ENCODE measurements at places on chromosomes 3 and 15.

GRCh38 chr3:57752307-57752706 is 3.8 kb upstream of the SLMAP start:
- no peak for DNase-seq

DNA sequence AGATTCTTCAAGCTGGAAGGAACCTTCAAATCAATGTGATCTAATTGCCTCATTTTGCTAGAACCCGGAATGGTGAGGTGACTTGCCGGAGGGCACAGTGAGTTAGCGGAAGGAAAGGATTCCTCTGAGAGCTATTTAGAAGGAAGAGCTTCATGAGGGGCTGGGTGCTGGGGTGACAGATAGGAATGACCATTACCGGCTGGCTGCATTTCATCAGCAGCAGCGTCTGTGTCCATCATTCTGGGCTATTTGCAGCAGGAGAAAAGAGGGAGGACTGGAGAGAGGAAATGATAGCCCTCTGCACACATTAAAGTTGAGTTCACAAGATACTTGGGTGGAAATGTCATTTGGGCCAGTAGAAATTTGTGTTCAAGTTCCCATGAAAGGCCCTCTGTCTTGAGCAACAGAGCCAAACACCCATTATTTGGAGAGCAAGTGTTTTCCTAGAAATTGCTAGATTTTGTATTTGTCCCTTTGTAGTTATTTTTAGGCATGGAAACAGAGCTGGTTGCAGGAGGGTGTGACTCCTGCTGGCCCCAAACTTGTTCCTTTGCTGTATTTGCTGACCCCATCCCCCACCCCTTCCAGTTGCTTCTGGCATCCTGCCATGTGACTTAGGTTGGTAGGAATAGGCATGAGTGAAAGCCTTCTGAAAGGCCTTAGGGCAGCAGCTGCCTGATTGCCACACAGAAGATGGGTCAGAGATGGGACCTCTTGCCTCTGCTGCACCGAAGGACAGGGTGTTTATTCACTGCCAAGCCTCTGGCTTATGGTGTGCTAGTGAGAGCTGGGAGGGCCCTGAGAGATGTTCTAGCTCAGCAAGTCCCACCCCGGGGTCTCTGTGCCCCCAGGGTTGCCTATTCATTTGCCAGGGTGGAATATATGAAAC is 87.5 kb upstream of the PLXNA1 start:
- DNase-seq = no peak

GRCh38 chr3:186261638-186262037 is 100.4 kb downstream of the DGKG start:
- DNase-seq = no peak

GRCh38 chr3:110178965-110179364 is 841.6 kb upstream of the DPPA4 start:
- DNase-seq = no peak

DNA sequence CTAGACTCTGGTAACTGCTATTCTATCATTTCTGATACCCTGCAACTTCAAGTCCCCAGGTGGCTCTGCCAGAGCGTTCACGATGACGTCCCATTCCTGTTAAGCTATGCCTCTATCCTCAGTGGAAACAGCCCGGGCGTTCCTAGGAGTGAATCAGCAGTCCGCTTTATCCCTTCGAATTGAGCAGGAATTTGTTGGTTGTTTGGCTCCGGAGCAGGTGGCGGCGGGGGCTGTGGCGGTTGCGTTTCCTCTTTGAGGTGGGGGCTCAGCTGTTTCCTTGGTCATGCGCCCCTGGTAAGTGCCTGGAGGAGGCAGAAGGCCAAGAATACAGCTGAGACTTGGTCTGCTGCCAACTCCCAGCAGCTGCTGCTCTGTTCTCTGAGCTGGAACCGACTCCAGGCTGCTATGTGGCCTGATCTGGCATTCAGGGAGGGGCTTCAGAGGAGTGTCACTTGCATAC is 25.2 kb downstream of the ARPP21 start:
- DNase-seq = no peak

DNA sequence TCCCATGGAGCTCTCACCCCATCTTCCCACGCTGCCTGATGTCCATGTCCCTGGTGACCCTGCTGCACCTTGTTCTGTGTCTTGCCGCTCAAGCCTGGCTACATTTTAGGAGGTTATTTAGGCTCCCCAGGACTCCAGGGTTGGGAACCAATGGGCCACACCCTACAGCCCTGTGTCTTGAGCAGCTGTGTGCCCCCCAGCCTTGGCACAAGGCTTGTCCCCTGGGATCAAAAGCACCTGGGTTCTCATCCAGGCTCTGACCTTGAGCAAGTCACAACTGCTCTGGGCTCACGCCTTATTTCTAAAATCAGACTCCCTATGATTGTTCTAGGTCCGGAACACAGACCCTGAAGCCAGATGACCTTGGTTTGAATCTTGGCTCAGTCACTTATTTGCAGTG is 14.1 kb downstream of the SPSB4 start:
- DNase-seq = no peak

- no peak for DNase-seq
Measured at GRCh38 chr3:48338635-48339034, 5.2 kb upstream of the SPINK8 start.

GRCh38 chr3:68136411-68136810 is 482.0 kb upstream of the SUCLG2 start:
- DNase-seq = no peak

DNA sequence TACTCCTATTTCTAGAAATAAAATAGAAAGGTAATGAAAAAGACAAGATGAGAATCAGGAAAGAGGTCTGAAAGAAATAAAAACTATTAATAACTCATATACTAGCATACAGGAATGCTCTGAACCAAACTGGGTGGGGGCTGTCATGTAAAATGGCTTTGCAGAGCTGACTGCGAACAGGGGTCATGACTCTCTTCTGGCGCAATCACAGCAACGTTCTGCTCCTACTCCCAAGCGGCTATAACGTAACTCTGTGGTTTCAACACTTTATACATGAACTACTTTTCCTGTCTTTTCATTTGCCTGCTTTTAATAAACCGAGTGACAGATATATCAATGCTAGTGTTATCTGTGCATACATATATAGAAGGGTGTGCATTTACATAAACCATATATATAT is 116.7 kb downstream of the DLG1 start:
- no peak for DNase-seq

GRCh38 chr3:2992534-2992933 is 117.6 kb downstream of the IL5RA start:
- DNase-seq = no peak

GRCh38 chr15:79401301-79401700 is 30.8 kb upstream of the MINAR1 start:
- no peak for DNase-seq

GRCh38 chr3:16409032-16409431 is 104.5 kb downstream of the RFTN1 start:
- no peak for DNase-seq

GRCh38 chr3:184549796-184550577 is 11.6 kb upstream of the EPHB3 start:
- no peak for DNase-seq

DNA sequence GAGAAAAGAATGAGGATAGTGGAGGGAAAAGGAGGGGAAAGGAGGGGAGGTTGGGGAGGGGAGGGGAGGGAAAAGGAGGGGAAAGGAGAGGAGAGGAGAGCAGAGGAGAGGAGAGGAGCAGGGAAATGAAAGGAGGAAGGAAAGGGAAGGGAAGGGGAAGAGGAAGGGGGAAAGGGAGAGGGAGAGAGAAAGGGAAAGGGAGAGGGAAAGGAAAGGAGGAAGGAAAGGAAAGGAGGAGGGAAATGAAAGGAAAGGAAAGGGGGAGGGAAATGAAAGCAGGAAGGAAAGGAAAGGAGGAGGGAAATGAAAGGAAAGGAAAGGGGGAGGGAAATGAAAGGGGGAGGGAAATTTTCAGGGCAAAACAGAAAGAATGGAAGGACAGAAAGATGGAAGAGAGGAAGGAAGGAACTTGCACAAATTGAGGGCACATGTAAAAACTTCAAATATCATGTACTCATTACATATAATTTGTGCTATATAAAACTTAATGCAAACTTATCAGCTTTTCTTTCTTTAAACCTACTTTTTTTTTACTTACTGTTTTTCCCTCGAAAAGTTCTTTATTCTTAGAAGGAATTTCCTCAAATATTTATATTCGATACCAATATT is 148.0 kb downstream of the ZBTB20 start:
- DNase-seq = no peak

GRCh38 chr15:79450648-79451047 is 18.5 kb downstream of the MINAR1 start:
- no peak for DNase-seq

- no peak for DNase-seq
Measured at GRCh38 chr15:31392761-31393401, 66.2 kb downstream of the KLF13 start.

GRCh38 chr15:101652786-101653430 is 727 bp upstream of the TM2D3 start:
- DNase-seq = no peak

DNA sequence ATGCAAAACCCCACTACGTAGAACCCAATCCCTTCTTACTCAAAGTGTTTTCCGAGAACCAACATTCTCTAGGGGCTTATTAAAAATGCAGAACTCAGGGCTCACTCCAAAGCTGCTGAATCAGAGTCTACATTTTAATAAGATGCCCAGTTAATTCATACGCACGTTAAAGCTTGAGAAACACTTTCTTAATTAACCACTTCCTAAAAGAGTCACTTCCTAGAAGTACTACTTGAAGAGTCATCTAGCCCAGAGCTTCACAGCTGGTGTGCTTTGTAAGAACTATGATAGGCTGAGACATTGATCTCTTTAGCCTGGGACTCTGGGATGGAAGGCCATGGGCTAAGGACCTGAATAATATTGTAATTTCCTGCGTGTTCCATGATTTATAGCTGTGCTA is 9.0 kb downstream of the COL6A5 start:
- no peak for DNase-seq

DNA sequence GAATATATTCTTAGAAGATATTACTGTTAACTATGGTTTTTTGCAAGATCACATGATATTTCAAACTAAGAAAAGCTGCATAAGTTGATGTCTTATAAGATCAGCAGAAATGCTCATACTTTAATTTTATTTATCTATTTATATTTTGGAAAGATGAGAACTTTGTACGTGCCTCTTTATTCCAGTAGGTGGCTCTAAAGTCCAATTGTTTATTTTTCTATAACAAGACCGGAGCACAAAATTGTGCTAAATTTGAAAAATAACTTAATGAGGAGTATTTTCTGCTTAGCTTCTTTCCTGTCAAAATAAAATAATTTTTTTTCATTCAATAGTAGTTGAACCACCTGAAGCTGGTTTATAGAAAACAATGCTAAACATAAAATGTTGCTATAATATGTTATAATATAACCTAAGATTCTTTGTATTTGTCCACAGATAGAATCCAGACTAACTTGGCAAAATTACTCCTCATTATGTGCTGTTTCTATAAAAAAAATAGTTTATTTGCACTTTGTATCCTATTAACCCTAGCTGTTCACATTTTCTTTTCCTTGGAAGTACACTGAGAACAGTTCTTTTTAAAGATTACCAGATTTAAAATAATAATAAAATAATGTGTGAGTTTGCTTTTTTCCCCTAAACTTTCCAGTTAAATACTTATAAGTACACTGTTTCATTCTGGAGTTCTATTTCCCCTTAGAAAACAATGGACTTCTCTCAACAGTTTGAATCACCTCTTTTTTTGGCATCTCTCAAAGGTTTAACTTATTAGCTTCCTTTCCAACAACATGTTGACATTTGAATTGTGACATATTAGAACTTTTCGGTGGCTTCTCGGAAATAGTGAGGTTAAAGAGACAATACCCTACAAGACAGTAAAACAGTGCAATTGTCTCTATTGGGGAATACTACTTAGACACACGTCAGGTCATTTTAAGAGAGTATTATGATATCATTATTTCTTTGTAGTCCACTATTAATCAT is 530.0 kb downstream of the MECOM start:
- DNase-seq = no peak

GRCh38 chr3:33889394-33890039 is 91.1 kb downstream of the PDCD6IP start:
- no peak for DNase-seq

- no peak for DNase-seq
Measured at GRCh38 chr3:170228093-170228766, 6.0 kb downstream of the PRKCI start.

- DNase-seq = no peak
Measured at GRCh38 chr3:194293546-194294198, 57.5 kb downstream of the CPN2 start.
